ENCODE measurements at places on chromosomes 7 and 10. TPM values are rescaled to one million over a fixed set of nuclear protein-coding genes. Genes with fewer than 3 reads are reported as not detected.

Gene ZNF679
- total RNA-seq: not detected

Gene FAM25G
- total RNA-seq: not detected

Gene EPC1
- 20.7 TPM for total RNA-seq

Gene HTR7
- total RNA-seq: 0.91 TPM

Gene CLEC2L
- total RNA-seq: 1.5 TPM

Gene LRRD1
- total RNA-seq: not detected

Gene GLRX3
- total RNA-seq: 76.9 TPM

Gene EBF3
- 8.5 TPM for total RNA-seq

Gene CCL26
- total RNA-seq: not detected

Gene TCAF2
- total RNA-seq: 1.6 TPM

Measured in psoas muscle (tissue), 8 donors.